ENCODE measurements at places on chromosomes 3 and 15. TPM values are rescaled to one million over a fixed set of nuclear protein-coding genes. Genes with fewer than 3 reads are reported as not detected.

Gene RBP2
- not detected for total RNA-seq

Gene SPESP1
- total RNA-seq: 0.56 TPM

Gene FSIP1
- 0.91 TPM for total RNA-seq

Gene POPDC2
- 2.0 TPM for total RNA-seq

Gene GADL1
- total RNA-seq: not detected

Gene GP9
- total RNA-seq: not detected

Gene CPN2
- not detected for total RNA-seq

Gene SERINC4
- total RNA-seq: 0.17 TPM

Gene GPR171
- 246 TPM for total RNA-seq

Gene DMXL2
- 5.2 TPM for total RNA-seq

Gene TPRG1
- total RNA-seq: 2.9 TPM

Gene PLSCR2
- total RNA-seq: 1.1 TPM

Gene SNTN
- total RNA-seq: not detected

Gene ACTR8
- 47.3 TPM for total RNA-seq

Gene KCNMB2
- total RNA-seq: not detected

Gene PRR20G
- not detected for total RNA-seq

Gene FMN1
- total RNA-seq: 0.05 TPM

Data from T-helper 1 cell treated with Interleukin-12 subunit alpha and Interleukin-12 subunit beta and Interleukin-4 antibody, amounts not matched to agents 30 ng/mL and 1 ng/mL, for 36 hours (primary cell).